ENCODE measurements at places on chromosomes 3 and 15.
A peak's percentile ranks its signal among the peaks of the same experiment; 100 is the strongest.

DNA sequence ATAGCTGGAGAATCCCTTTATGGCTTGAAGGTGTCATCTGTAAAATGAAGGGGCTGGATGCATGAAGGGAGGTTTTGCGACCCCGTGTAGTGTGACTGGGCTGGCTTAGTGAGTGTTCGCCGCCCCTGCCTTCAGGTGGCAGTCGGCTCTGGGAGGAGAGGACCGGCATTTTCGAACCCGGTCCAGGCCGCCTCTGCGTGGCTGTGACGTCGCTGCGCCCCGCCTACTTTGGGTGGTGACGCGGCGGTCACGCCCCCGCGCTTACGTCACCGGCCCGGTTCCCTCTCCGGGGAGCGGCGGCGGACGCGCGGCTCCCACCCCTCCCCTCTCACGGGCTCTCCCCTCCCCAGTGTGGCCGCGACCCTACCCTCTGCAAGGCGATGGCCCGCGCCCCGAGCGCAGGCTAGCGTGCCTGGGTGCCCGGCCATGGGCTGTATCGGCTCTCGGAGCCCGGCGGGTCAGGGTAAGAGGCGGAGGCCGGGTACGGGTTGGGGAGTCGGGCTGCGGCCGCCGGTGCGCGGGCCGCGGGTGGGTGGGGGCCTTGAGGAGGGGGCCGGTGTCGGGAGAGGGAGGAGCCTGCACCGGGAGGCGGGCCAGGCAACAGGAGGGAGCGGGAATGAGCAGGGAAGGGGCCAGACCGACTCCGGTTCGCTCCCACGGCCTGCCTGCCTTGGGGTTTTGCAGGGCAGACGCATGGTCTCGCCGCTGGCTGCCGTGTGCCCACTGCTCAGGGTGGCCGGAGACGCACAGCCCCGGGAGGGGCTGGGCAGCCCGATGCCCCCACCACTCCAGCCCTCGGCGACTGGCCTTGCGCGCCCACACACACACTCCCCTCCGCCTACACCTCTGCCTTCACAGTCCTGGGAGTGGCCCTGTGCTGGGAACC lies 1.5 kb upstream of the FAM131A start:
- DNase-seq: peak; percentile 86

DNA sequence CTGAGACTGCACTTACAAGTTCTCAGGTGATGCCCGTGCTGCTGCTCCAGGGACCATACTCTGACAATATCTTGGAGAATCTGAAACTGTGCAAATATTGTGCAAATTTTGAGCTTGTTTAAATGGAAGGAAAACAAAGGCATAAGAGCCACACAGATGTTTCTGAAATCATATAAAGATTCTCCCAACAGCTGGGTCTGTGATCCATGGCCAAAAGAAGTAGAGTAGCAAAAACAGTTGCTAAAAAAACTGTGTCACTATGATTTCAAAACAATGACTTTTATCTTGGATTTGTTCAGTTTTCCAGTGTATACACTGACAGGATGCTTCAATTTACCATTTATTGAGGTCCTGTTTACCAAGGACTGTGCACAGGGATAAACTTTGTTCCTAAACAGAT lies 25.3 kb downstream of the NPTN start:
- no peak for DNase-seq

GRCh38 chr3:46959161-46959511 lies 17.4 kb downstream of the CCDC12 start:
- DNase-seq: peak; percentile 45

DNA sequence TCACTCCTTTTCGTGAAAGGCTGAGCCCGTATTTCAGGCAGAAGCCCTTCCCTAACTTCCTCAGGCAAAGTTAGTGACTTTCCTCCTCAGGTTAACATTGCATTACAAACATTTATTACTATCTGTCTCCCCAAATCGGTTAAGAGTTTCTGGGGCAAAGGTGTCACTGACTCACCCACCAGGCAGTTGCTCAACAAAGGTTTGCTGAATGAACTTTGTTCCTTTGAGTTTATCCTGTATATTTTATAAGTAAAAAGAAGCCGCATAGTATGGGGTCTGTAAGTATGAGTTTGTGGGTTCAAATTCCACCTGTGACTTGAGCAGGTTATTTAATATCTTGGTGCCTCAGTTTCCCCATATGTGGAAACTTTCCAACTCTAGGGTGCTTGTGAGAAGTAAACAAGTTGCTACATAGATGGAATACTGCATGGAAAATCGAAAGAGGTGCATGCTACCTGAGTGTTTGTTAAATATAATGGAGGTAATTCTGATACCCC lies 177.7 kb downstream of the THRB start:
- DNase-seq: no peak

DNA sequence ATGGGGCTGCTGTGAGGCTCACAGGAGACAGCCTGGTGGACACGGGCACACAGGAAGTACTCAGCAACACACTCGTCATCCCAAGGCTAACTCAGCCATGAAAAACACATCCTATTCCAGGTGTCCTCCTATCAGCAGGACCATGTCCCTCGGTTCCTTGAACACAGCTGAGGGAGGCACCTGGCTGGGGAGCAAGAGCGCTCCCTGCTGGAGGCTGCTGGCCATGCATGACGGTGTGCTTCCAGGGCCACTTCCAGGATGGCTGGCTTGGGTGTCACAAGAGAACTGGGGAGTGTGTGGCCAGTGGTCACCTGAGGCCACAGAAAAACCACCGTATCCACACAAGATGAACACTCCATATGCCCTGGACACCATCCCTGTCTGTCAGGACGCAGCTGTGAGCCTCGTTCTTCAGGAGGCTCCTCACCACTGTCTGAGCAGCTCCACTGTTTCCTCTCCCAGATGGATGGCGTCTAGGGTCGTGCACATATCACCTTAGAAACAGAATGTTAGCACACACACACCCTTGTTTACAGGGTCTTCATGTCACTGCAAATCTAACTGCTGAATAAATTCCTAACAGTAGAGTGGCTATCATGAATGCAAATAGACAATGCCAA lies 31.0 kb downstream of the POC1A start:
- DNase-seq: peak; percentile 81

DNA sequence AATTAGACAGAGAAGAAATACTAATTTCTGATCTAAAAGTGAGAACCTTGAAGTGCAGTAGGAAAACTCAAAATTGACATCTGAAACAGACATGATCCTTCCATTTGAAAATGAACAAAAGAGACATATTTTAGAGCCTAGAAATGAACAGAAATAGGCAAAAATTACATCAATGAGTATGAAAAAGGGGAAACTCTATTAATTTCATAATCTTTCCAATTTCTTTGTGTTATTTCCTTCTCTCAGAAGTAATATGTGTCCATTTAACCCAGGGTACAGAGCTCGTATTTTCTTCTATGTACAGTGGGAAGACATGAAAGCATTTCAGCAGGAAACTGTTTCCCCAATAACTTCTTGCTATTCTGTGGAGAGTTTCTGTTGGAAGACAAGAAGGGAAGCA lies 263.1 kb downstream of the CGGBP1 start:
- no peak for DNase-seq

DNA sequence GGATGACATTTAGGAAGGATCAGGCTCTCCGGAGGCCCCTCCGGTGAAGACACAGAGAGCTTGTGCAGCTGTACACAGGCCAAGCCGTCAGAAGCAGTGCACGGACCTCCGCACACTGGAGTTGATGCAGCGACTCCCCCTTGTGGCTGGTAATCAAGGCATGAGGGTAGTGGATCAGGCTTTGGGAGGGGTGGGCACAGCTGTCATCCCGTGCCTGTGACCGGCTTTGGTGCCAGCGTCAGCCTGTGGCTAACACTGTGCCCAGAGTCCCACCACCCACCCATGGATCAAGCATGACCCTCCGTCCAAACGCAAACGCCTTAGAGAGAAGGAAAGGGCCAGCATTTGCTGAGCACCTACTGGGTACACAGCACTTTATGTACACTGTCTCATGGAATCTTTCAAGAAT lies 8.2 kb upstream of the GRIP2 start:
- peak; percentile 32 for DNase-seq

DNA sequence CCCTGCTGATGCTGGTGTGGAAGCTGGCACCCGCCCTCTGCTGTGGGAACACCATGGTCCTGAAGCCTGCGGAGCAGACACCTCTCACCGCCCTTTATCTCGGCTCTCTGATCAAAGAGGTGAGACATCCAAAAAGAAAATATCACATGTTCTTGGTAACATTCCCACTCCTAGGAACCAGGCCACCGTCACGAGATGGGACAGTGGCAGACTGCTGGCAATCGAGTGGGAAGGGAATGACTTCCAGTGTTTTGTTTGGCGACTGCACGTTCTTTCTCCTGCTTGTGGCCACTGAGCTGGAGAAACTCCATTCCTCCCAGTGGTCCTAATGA lies 14.3 kb downstream of the ALDH1A3 start:
- no peak for DNase-seq

DNA sequence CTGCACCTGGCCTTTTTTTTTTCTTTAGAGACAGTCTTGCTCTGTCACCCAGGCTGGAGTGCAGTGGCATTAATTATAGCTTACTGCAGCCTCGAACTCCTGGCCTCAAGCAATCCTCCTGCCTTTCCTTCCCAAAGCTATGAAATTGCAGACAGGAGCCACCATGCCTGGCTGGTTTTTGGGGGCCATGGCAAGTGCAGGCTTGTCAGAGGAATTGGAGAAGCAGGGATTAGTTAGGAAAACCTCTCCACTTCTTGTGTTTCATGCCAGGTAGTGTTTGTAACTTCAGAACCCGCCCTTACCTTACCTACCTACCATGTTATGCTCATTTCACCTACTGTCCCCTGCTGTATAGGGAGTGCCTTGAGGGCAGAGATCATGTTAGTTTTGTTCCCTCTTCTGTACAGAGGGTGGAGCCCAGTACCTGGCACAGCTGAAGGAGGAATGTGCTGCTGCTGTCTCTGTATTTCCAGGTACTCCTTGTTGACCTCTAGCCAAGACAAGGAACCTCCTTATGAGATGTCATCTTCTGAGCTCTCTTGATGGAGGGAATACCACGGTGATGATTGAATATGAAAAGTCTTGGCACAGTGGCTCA lies 43.8 kb downstream of the TRAK1 start:
- DNase-seq: no peak

DNA sequence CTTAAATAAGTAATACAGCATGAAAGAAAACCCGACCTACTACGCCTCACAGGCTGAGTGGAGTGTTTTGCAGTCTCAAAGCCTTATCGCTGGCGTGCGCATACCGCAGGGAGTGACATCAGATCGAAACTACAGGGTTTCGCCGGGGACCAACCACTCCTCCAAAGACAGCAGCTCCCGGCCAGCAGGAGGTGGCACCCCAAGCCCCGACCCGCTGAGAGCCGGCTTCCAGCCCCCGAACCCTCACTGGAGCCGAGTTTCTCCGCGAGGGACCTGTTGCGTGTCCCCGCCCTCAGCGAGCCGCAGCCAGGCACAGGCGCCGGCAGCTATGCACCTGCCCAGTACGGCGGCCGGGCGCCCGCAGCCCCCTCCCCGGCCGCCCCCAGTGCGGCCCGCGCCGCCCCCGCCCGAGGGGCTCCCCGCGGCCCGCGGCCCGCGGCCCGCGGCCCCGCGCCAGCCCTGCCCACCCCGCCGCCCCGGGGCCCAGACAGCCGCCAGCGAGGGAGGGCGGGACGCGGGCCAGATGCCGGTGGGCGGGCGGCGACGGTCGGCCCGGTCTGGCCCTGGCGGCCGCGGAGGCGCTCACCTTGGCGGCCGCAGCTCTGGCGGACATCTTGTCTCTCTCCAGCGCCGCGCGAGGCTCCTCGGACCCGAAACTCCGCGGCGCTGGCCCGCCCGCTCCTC lies 710 bp downstream of the TJP1 start:
- DNase-seq: peak; percentile 17

DNA sequence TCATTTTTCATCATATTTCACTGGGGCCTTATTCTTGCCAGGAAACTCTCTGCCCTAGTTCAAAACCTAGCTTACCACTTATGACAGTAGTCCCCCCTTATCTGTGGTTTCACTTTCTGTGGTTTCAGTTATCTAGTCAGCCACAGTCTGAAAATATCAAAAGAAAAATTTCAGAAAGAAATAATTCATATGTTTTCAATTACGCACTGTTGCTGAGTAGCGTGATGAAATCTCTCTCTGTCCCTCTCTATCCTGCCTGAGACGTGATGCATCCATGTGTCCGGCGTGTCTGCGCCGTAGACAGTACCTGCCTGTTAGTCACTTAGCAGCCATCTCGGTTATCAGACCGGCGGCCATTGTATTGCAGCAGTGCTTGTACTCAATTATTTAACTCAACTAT lies 369.9 kb upstream of the MCTP2 start:
- DNase-seq: no peak

- DNase-seq: no peak
Measured at GRCh38 chr15:69712991-69713390, 260.4 kb downstream of the RPLP1 start.

DNA sequence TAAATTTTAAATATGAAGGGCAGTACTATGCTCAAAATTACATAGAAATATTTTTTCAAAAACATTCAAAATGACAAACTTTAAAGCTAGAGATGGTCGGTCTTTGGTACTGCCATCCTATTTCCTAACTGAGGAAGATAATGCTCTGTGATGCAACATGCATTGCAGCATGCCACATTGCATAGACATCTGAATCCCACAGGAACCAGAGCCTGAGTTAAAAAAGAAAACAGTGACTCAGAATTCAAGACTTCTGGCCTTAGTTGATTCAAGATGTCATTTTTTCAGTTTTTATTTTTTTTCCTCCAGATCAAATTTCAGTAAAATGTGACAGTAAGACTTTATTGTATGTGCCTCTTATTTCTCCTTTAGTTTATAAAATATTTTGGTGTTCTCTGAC lies 33.1 kb downstream of the TP63 start:
- DNase-seq: no peak

DNA sequence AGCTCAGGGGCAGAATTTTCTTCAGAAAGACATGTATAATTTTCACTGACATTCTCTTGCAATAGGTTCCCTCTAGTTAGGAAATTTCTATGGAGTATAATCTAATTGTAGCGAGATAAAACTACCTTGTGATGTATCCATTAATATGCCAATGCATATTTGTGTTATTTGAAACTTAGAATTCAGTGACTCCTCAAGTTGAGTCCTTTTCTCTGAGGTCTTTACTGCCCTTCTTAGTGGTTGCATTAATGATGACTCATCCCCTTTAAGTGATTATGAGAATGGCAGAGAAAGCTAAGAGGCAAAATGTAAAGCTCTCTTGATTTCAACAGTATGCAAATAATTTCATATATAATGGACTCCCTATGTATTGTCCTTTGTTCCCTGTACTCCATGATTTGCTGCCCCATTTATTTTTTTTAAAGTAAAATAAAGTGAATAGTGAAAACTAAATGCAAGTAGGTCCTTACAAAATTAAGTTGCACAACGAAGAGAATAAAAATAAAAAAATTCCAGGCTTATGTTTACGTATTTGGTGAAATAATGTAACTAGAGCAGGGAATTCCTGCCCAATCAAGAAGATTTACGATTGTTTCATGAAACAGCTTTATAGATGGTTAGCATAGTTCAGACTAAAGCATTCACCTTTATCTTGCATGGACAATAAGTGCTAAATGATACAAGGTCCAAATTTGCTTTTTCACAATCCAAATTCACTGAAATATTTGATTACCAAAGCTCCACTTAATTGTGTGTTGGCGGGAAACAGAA lies 78.1 kb downstream of the ZPLD1 start:
- DNase-seq: no peak

GRCh38 chr3:25354071-25354470 lies 74.0 kb upstream of the RARB start:
- DNase-seq: no peak

Data from CD4-positive, alpha-beta T cell treated with Interferon alpha-2 for 1 hour (primary cell).